ENCODE measurements at places on chromosomes 7 and 10. TPM values are rescaled to one million over a fixed set of nuclear protein-coding genes. Genes with fewer than 3 reads are reported as not detected.

The ANKRD30A gene
- 0.97 TPM for total RNA-seq

The SPACDR gene
- not detected for total RNA-seq

The SEMA3D gene
- total RNA-seq = 3.0 TPM

DNA sequence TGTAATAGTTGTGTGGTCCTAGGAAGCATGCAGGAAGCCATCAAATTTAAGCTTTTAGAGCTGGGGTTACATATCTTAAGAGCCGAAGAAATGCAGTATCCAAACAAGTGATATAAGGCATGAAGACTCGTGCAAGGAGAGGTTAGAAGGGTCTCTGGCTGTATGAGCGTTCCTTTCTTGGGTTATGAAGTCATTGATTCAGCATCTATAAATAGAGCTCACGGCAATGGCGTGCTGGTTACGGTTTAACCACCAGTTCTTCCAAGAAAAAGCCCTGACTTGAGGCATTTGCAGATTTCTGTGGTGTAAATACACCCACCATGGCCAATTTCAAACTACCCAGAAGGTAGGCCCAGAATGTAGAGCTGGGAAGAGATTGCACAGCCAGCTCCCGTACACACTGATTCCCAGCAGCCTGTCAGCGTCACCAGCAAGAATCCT, 72.0 kb upstream of the KAT6B start:
- DNase-seq = peak; percentile 34

GRCh38 chr10:3424111-3424851, 251.7 kb upstream of the PITRM1 start:
- DNase-seq = peak; percentile 79

- no peak for DNase-seq
Observed at GRCh38 chr7:47297120-47297519, 284.8 kb downstream of the TNS3 start.

DNA sequence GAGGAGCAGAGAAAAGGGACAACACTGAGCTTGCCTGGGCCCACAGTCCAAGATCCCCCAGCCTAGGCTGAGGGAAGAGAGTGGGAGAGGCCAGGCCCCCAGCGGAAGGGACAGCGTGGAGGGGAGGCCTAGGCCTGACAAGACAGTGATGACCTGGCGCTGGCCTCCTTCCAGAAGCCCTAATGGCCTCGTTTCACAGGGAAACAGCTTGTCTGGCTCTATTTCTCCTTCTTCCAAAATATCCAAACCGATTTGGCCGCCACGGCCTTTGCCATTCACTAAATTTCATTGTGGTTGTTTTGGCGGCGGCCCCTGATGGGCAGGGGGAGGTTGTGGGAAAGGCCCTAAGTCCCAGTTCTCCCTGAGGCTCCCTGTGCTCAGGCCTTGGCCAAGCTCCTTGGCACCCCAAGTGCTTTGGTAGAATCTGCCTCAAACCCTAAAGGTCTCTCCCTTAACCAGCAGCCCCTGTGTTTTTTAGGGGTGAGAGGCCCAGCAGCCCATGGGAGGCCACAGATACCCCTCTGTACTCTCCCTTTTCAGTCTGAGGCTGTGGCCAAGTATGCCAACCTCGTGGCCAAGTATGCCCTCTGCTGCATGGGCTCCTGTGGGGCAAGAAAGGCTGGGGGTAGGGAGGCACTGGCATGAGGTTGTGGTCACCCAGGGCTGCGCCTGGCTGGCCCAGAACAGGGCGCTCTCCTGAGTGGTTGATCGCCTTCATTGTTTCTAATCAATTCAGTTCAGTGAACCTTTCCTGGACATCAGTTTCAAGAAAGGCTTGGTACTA, 37.3 kb downstream of the PAX2 start:
- no peak for DNase-seq
